ENCODE measurements at places on chromosomes 11 and 22.
A peak's percentile ranks its signal among the peaks of the same experiment; 100 is the strongest.

- DNase-seq = no peak
Measured at GRCh38 chr11:61121192-61121831, 19.0 kb downstream of the CD5 start.

DNA sequence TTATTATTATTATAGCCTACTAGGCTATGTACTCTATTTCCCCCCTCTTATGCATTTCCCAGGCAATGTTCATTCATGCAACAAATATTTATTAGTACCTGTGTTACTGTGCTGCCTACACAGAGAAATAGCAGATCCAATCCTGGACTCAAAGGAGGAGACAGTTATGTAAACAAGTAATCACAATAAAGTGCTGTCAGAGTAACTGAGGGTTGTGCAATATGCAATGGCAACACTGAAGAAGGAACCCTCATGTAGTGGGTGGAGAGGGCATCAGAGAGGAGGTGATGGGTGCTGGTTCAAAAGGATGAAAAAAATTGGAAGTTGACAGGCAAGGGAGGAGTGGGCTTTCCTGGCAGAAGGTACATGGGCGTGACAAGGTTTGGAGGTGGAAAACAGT is 886 bp upstream of the P4HA3 start:
- no peak for DNase-seq

DNA sequence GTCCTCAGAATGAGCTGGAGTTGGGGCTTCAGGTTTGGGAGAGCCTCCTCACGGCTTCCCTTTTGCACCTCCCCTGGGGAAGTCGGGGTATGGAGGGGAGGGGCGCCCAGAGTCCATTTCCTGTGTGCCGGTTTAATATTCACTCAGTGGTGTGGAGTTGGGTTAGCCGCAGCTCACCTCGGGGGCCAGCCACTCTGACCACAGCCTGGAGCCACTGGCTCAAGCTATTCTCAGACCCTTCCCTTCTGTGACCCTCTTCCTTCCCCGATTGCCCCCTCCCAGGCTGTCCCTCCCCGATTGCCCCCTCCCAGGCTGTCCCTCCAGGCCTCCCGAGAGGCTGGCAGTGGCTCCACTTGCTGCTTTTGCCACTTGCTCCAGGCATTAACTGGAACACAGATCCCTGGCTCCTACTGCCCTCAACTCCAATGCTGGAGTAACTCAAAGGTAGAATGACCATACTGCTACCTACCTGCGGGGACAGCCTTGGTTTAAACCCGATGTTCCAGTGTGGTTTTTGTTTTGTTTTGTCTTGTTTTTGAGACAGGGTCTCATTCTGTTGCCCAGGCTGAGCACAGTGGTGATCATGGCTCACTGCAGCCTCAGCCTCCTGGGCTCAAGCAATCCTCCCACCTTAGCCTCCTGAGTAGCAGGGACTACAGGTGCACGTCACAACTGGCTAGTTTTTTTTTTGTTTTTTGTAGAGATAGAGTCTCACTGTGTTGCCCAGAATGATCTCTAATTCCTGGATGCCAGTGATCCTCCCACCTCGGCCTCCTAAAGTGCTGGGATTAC is 29.3 kb downstream of the RPUSD4 start:
- no peak for DNase-seq

DNA sequence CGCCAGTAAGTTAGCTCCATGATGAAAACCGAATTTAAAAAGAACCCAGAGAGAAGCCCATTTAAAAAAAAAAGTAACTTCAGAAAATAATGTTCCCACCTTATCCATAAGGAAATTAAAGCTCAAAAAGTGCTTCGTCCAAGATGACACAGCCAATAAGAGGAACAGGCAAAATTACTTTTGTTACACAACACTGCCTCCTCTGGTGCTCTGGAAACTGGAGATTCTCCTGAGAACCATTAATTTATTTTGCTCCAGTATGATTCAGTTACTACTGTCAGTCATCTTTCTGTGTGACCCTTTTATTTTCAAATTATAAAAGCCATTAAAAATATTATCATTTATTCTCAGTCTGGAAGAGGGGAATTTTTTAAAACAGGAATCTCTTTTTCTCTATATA is 2.0 kb downstream of the IFT27 start:
- no peak for DNase-seq

DNA sequence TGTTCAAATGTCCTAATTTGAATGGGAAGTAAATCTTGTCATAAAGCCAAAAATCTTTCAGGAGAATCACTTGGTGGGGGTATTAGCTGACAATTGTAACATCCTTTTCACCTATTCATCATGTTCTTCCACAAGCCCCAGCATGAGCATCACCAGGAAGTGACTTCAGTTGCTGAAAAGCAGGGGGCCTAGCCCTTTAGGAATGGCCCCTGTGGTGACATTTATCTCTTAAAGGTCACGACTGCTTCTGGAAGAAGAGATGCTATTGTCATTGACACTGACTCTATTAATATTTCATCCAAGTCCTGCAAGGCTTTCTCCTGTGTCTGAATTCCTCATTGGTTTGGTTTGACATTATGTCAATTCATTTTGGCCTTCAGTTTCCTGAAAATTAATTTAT is 92.6 kb downstream of the OR5AK2 start:
- DNase-seq = no peak

DNA sequence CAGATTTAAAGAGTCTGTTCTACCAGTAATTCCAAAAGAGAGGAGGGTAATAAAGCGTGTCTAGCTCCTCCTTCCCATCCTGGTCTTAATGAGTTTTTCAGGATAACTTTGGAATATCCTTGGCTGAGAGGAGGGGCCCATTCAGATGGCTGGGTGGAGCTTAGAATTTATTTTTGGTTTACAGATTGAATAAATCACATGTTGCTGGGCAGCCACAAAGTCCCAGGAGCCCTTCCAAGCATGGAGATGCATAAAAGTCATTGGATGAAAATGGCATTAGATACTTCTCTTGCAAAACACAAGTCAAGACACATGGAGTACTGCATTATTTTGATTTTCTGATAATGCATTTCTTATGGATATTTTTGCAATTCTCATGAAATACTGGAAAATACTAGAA is 139.0 kb downstream of the TRPC6 start:
- no peak for DNase-seq

GRCh38 chr11:1743585-1744136 is 6.7 kb downstream of the IFITM10 start:
- DNase-seq = no peak

GRCh38 chr11:130456286-130456685 is 7.8 kb downstream of the ADAMTS15 start:
- no peak for DNase-seq

DNA sequence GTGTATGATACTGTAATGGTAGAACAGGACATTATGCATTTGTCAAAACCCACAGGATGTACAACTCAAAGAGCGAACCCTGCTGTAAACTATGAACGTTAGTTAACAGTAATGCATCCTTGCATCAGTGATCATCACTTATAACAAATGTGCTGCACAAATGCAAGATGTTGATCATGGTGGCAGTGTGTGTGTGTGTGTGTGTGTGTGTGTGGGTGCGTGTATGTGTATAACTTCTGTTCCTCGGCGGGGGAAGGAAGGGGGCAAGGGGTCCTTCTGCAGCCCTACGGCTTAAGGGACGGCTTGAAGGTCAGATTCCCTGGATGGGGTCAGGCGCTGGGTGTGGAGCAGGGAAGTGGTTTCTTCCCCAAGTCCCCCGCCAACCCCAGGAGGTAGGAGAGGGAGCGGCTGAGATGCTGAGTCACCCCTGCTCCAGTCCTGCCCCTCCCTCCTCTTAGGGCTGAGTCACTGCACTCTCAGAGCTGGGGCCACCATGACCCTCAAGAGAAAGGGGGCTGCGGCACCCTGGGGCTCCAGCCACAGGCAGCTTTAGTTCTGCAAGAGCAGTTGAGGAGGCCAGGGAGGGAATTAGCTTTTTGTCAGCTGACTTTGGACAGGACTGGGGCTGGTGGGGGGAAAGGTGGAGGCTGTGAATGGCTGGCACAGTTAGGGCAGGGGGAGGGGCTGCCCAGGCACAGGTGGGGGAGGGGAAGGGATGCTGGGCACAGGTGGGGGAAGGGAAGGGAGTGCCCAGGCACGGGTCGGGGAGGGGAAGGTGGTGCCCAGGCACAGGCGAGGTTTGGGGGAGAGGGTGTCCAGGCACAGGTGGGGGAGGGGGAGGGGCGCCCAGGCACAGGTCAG is 8.8 kb upstream of the CTSD start:
- DNase-seq = peak; percentile 34

DNA sequence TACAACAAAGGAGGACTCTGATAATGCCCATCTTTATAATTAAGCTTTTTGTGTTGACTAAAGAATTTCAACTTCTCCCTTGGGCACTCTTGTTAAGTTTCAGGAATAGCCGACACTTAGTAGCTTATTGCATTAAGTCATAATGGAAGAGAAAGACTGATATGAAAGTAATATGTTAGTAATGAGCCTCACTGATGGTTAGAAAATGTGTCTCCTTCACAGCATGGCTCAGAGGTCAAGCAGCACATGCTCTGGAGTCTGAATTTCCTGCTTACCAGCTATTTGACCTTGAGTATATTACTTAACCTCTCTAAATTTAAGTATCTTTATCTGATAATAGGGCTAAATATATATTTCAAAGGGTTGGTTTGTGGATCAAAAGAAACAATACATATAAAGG is 39.0 kb downstream of the PDGFD start:
- no peak for DNase-seq

DNA sequence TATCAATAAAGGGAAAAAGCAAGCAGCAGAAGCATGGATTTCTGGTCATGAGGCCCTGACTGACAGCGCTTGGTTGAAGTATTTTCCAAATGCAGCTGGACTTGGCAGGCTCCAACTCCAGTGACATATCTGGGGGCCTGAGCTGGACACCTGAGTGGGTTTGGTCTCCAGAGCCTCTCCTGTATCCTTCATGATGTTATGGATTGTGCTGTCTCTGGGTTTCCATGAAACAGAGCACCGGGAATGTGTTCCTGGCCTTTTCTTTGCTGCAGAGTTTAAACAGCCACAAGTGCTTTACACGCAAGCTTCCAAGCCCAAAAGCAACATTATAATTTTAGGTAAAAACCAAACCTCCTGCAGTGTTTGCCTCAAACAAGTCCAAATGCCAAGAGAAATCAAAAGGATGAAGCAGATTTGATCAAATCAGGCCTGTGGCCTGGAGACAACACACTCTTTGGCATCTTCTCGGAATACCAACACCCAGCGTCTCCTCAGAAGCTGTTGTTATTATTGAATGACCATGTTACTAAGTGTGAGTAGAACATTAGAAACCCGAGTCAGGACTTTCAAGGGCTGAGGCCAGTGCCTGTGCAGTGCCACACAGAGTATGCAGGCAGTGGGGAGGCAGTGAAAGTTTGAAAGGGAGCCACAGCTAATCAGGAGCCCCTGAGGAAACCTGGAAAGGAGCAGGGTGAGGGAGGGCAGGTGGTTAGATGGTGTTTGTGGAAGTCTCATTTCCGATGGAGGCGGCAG is 42.0 kb downstream of the ME3 start:
- DNase-seq = no peak

- no peak for DNase-seq
Measured at GRCh38 chr22:24145446-24146193, 35.7 kb upstream of the SUSD2 start.

GRCh38 chr11:78460471-78460870 is 42.9 kb upstream of the GAB2 start:
- no peak for DNase-seq

GRCh38 chr11:20351136-20351535 is 12.4 kb upstream of the HTATIP2 start:
- no peak for DNase-seq

DNA sequence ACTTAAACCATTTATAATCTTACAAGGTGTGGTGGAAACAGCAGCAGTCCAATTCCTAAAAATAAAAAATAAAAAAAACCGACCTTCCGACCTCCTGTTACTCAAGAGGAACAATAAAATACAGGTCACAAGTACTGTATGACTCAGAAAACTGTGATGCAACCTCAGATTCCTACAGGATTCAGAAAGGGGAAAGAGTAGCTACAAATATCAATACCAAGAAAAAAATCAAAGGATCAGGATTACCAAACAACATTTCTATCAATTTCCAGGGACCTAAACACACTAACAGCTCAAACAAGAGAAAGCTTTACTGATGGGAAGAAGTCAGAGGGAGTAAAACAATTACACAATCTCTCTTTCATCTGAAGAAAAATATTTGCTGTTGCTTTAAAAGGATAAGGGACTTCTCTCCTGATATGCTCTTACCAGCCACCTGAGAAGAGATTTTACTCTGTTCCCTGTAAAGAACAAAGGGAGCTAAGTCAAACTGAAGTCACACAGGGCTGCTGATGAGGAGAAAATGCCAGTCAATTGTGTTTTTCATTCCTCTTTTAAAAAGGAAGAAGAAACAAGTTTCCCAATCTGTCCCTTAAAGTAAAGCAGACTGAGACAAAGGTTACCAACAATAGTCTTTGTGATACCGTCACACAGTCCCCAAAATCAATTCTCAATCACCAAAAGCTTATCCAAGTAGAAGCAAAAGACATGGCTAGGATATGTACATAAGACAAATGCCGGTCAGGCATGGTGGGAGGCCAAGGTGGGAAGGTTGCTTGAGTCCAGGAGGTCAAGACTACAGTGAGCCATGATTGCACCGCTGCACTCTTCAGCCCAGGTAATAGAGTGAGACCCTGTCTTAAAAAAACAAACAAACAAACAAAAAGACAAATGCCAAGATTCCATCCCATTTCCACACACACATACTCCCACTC is 39.3 kb downstream of the AMBRA1 start:
- no peak for DNase-seq

DNA sequence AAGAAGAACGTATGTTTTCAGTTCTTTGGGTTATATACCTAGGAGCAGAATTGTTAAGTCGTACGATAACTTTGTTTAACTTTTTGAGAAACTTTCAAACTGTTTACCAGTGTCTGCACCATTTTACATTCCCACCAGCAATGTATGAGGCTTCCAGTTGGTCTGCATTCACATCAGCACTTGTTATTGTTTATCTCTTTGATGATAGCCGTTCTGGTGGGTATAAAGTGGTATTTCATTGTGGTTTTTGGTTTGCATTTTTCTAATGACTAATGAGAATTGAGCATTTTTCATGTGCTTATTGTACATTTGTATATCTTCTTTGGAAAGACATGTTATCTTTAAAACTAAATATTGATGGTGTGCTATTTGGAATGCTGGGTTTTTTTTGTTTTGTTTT is 59.8 kb downstream of the KDM2A start:
- DNase-seq = no peak

DNA sequence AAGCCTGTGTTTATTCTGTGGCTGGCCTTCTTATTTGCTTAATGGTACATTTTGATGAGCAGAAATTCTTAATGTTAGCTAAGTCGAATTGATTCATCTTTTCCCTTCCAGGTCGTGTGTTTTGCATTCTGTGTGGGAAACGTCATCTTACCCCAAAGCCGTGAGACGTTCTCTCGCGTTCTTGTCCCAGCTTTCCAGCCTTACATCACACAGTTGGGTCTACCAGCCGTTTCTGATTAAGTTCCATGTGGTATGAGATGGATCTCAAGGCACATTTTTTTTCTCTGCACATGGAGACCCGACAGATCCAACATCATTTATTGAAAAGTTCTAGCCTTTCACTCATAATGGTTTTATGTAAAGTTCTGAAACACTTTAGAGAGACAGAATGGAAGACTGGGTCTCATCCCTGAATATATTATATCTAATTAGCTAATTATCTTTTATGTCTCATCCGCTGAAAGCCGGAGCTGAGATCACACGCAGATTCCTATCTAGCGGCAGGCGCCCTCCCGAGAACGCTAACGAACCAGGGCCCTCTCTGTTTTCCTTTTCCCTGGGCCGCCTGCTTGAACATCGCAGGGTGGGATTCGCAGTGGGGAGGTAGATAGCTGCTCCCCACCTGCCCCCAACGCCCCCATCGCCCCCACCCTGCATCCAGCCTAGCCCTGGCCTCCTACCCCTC is 1162.2 kb downstream of the BRD1 start:
- DNase-seq = no peak

- DNase-seq = peak; percentile 65
Measured at GRCh38 chr11:2196970-2197770, 25.6 kb upstream of the TH start.

- DNase-seq = no peak
Measured at GRCh38 chr22:36586852-36587251, 57.9 kb upstream of the EIF3D start.

All from activated CD4-positive, alpha-beta T cell treated with anti-CD3 and anti-CD28 coated beads, Interleukin-2, amount 50 U/mL, for 24 hours (primary cell).